ENCODE measurements at places on chromosomes 1 and 21.

DNA sequence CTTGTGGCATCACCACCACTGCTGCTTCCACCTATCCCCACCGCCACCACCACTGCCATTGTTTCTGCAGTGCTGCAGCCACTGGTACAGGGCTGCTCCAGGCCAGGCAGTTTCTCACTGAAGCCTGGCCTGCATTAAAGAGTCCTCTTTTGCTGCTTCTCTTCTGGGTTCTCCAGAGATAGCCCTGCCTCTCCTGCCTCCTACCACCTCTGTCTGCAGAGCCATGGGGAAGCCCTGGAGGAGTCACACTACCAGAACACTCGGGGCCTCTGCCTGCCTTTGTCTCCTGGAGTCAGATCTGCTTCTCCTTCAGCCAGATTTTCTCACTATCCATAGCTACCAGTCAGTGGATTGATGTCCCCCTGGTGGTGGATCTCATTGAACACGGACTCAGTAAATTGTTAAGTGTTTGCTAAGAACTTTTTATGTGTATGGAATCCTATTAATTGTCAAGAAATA, 37.7 kb upstream of the DDAH1 start:
- no peak for DNase-seq

- no peak for DNase-seq
Measured at GRCh38 chr1:1167398-1167821, 6.3 kb upstream of the TTLL10 start.

- DNase-seq, result no peak
Measured at GRCh38 chr1:185960422-185961321, 226.5 kb downstream of the HMCN1 start.

- no peak for DNase-seq
Measured at GRCh38 chr1:195960580-195960979, 647.7 kb downstream of the KCNT2 start.

DNA sequence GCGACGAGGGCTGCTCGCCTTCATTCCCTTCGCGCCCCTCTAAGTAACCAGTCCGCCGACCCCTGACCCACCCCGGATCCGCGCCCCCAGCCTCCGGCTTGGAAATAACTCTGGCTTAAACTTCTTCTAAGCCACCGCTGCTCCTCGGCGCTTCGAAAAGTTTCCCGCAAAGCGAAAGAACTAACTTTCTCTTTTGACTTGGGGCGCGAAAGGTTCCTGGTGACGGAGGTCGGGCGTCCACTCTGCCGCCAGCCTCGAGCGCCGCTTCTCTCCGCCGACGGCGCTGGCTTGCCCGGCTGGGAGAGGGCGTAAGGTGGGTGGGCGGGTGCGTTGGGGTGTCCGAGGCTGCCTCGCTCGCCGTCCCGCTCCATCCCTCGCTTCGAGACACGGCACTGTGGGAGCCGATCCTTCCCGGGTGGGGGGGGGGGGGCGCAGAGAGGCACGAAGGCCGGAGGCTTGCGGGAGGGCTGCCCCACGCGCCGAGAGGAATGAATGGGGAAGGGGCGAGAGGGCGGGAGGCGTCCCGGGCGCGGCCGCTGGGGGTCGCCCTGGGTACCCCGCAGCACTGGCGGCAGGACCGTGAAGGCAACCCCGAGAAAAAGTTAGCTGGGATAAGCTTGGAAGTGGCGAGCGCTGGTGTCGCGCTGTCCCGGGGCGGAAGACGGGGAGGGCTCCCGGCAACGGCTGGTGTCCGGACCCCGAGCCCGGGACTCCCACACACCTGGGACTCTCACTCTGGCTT, 569 bp downstream of the ATF3 start:
- DNase-seq, result peak; percentile 29

DNA sequence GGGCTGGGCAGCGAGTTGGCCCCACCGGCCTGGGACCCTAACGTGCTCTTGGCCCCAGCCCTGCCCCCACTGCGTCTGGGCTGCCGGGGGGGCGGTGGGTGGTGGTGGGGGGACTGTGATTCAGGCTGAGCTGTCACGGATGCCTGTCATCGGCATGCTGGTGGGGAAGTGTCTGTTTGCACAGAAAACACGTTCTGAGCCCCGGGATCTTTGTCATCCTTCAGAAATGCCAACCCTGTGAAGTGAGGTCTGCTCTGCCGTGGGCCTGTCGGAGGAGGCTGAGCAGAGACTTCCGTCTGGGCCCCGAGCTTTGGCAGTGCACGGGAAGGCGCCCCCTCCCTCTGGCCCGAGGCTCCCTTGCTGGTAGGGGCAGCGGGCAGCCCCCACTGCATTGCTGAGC, 24.3 kb upstream of the PLCH2 start:
- no peak for DNase-seq

DNA sequence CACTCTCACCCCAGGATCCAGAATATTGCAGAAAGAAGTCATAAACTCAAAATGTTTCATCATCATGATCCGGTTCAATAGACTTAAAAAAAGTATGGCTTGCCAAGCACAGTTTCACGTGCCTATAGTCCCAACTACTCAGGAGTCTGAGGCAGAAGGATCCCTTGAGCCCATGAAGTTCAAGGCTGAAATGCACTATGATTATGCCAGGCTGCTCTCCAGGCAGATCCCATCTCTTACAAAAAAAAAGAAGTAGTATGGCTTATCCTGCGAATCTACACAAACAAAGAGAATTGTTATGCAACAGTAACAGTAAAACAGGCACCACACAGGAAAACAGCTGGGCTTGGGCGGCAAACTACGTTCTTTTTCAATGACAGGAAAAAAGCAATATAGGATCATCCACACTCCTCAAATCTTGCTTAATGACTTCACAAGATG, 76.2 kb downstream of the EIF4G3 start:
- no peak for DNase-seq

DNA sequence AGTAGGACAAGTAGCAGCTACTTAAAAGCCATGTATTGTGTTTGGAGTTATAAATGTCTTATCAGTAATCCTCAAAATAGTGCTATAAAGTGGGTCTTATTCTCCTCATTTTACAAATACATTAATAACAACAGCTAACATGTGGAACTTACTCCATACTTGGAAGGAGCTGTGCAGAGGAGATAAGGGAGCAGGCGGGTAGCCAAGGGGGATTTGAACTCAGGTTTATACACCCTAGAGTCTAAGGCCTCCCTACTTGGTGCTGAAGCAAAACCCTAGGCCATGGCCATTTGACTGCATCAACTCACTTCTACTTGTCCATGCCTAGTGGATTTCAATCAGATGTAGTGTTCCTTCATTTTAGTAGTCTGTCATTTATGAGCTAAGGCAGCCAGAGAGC, 72.1 kb downstream of the LMO4 start:
- no peak for DNase-seq

- DNase-seq, result no peak
Measured at GRCh38 chr1:200857804-200858203, 15.0 kb upstream of the GPR25 start.

DNA sequence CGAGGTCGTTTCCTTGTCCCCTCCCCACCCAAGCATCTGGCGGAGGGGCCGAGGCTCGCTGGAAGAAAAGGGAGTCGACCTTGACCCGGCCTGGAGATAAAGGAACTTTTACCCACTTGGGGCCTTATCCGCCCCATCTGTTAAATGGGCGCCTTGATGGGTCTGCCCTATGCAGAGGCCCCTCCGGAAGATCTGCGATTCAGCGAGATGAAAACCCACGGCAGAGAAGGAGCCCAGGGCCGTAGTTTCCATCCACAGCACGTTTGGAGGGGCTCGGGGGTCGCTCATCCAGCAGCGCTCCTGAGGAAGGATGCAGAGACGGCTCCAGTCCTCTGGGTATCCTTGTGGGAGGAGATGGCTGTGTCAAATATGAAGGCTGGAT, 518 bp downstream of the NCMAP start:
- DNase-seq, result no peak

- DNase-seq, result peak; percentile 9
Measured at GRCh38 chr1:52403566-52404115, 582 bp downstream of the ORC1 start.

DNA sequence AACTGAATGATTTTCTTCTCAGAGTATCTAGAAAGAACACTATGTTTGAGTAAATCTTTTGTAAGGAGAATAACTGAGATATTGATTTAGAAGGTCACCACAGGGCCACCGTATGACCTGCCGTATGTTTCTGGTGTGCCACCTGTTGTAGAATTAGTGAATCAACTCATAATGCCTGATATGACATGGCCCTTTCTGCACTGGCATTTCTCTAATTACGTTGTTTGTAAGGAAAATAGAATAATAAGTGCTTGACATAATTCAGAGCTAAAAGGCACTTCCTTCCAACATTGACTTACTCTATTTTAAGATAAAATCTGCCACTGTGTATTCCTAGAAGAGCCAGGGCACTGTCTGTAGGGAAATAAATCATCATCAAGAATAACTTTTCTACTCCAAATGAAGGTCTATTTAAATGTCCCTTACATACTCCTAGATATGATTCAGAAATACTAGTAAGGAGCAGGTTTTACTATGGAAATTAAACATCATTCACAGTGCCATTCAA, 101.7 kb downstream of the PHTF1 start:
- no peak for DNase-seq

DNA sequence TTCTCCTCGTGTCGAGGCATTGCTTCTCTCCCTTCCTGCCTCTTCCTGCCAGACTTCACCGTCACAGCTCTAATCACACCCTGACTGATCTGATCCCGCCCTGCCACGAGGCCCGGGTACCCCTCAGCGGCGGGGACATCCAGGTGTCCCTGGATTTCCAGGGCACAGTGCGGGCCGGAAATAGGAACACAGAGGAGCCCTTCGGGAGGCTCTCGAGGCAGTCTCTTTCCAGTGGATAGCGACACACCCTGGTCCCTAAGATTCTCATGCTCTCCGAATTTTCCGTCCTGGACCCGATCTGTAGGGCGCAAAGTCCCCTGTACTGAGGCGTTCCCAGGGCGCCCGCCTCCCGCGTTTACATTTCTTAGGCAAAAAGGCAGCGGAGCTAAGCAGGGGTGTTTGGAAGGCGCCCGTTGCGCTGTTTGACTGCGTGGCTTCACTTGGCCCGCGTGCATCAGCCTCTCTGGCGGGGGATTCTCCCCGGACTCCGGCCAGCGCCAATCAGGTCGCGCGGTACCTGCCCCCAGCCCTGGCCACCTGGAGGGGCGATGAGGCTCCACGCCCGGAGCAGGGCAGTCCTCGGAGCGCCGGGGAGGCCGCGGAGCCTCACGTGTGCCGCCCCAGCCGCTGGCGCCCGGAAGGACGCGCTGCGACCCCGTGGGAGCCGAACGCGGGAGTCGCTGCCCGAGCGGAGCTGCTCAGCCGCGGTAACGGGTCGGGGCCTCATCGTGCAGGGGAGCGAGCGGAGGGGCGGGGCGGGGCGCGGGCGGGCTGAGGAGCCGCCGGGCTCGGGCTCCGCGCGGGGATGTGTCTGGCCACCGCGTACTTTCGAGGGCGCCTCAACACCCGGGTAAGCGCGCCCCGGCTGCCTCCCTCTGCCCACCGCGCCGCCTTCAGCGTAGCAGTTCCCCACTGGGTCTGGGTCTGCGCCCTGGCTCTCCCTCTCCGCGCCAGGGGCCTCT, at the start of gene FAM163A:
Gene FAM163A, plus strand, starts transcription at position 575 of the 962 bp plus-strand sequence. CDS start 69,807 bp downstream, outside the sequence.
- no peak for DNase-seq

DNA sequence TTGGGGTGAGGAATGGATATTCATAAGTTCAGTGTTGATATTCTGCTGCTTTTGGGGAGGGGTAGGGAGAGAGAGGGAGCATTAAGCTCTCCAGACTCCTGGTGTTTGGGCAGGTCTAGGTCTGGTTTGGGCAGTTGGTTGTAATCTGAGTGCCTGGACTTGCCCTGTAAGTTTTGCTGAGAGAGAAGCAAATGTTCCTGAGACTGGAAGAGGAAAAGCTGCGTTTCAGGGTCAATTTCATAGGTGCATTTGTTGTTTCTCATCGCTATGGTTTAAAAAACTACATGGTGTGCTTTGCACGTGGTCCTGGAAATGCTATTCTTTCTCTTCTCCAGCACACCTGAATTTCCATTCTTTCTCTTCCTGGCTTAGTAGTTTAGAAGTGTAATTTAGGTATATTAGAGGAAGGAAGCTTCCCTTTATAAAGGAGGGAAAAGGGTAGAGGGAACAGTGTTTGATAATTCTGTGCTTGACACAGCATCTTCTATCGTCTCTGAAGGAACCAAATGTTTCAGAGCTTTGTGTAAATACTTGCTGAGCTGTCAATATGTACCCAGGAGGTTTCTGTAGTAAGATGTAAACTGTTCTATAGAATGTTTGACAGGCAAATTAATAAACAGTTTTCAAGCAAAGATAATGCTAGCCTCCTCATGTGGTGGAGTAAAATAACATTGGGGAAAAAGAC, 6.3 kb downstream of the ARID1A start:
- DNase-seq, result no peak

GRCh38 chr21:26843933-26844257, 1.3 kb downstream of the ADAMTS1 start:
- DNase-seq, result no peak

DNA sequence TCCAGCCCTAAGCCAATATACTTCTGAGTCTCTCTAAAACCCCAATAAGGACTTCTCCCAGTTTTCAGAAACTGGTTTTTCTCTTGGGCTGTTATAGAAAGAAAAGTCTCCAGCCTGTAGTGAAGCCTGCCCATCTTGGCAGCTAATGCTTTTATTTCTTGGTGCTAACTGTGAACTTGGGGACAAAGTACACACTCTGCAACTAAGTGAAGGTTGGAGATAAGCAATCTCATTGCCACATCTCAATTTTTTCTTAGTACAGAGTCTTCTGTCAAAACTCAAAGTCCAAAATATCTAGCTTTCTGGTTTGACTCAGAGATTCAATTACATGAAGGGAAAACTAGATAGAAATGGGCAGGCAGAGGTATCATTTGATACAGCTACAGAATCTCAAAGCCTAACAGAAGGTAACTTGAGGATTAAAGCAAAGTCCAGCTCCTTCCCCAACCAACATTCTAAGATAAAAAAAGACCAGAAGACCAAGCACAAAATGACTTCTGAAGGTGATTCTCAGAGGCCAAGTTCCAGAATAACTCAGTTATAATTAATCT, 14.0 kb downstream of the AK2 start:
- no peak for DNase-seq

- no peak for DNase-seq
Measured at GRCh38 chr1:20280341-20280740, 10.3 kb upstream of the VWA5B1 start.

DNA sequence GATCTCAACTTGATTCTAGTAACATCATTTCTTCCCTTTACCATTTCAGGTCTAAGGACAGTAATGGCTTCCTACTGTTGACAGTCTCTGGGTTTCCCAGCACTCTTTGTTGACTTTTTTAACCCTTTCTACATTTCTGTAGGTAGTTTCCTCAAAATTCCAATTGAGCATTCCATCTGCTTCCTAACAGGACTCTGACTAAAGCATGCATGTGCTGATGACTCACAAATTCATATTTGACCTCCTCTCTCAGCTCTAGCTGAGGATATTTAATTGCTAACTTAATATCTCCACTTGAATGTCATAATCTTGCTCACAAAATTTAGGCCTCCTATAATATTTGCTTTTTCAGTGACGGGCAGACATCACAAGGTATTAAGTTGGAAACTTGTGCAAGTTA, 93.3 kb upstream of the ZNHIT6 start:
- DNase-seq, result no peak

- DNase-seq, result no peak
Measured at GRCh38 chr1:172926070-172926469, 124.7 kb downstream of the TNFSF18 start.

GRCh38 chr1:206725109-206725963, 40.6 kb downstream of the MAPKAPK2 start:
- DNase-seq, result no peak

- DNase-seq, result no peak
Measured at GRCh38 chr1:67724928-67725560, 40.0 kb downstream of the GADD45A start.

Data from T-helper 1 cell (primary cell).